ENCODE measurements at places on chromosomes 7 and 10.

DNA sequence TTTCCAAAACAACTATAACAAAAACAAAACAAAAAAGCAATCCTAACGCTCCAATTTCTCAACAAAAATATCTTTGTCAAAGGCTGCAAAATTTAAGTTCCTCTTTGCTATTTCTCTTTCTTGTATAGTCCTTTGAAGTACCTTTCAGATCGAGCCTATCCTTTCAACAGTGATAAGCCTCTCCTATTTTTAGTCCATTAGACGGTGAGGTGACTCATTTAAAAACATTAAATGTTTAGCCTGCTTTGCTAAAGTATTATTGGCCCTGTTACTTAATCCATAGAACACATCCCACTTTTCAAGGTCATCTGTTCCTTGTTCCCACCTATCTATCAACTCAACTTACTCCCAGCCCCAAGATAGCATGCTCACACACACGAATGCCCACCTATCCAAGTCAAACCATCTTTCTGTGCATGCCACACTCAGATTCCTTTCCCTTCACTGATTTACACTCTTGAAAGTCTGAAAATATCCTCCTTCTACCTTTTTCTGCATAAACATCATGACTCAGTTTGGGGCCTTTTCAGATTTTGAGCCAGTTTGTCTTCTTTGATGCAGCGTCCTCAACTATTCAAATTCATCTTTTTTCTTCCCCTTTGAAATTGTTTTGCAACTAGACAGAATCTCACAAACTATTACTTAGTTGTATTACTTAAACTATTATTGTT, 224.9 kb upstream of the TMEM229A start:
- DNase-seq = no peak

- no peak for DNase-seq
Measured at GRCh38 chr10:49616421-49617101, 2.7 kb downstream of the CHAT start.

GRCh38 chr7:141999058-141999623, 3.5 kb downstream of the MGAM start:
- no peak for DNase-seq

- DNase-seq = no peak
Measured at GRCh38 chr10:51386248-51386885, 312.1 kb downstream of the PRKG1 start.

- no peak for DNase-seq
Measured at GRCh38 chr7:74197449-74198124, 12.2 kb upstream of the LAT2 start.

Measured in H54 (cell line).